NCI-H748 treated with DMSO at 0.1 percent for 48 hours (cell line): ENCODE measurements at places on chromosomes 2 and 18.

- DNase-seq: no peak
Observed at GRCh38 chr2:37809931-37810570, 115.0 kb upstream of the RMDN2 start.

- no peak for DNase-seq
Observed at GRCh38 chr2:18476484-18476883, 84.0 kb downstream of the RDH14 start.

DNA sequence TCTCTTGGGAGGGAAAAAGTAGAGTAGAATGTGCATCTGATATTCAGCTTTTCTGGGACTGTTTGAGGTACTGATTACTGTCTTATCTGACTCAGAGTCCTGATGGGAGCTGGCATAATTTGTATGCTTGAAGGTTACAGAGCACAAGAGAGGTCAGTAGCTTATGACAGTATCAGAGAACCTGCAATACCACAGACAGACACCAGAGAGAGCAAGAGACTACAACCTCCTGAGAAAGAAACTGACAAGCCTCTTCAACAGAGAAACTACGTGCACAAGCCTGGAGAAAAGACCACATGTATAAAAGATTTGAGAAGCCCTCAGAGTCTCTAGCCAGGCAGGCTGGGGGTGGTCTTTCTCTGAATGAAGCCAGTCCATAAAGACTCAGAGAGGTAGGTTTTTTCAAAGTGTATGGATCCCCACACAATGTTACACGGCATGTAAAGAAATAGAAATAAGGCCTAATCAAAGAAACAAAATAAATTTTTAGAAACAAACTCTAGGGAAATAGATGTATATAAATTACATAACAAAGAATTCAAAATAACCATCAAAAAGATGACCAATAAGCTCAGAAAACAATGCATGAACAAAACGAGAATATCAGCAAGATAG is 568.3 kb downstream of the LRRTM4 start:
- DNase-seq: peak; percentile 59

DNA sequence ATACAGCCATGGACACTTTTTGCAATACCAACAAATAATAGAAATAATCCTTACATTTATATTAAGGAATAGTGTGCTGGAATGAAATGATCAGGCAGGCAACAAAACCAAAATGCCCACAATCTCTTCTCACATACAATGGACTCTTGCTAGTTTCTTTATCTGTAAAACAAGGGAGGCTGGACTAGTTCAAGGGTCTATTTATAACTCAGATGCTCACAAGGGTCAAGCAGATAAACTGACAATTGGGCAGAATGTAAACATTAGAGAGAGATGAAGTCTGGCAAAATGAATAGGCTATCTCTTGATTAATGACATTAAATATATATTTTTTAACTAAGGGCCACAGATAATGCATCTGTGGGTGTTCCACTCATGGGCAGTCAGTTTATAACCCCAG is 11.4 kb downstream of the PPIL3 start:
- no peak for DNase-seq

DNA sequence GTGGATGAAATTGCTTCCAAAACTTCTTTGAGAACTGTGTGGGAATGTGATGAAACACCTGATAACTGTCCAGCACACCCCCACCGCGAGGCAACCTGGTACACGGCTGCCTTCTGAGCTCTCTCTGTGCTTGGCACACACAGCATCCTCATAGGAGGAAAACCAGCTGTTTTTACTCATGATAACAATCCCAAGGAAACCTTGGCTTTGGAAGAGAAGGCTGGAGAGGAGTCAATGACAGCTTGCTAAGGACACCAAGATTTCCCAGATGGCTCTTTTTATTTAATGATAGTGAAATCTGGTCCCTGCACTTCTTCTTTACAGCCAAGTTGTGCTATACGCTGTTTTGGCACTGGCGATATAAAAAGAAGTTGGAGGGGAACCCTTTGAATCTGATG is 232.5 kb upstream of the FN1 start:
- no peak for DNase-seq

DNA sequence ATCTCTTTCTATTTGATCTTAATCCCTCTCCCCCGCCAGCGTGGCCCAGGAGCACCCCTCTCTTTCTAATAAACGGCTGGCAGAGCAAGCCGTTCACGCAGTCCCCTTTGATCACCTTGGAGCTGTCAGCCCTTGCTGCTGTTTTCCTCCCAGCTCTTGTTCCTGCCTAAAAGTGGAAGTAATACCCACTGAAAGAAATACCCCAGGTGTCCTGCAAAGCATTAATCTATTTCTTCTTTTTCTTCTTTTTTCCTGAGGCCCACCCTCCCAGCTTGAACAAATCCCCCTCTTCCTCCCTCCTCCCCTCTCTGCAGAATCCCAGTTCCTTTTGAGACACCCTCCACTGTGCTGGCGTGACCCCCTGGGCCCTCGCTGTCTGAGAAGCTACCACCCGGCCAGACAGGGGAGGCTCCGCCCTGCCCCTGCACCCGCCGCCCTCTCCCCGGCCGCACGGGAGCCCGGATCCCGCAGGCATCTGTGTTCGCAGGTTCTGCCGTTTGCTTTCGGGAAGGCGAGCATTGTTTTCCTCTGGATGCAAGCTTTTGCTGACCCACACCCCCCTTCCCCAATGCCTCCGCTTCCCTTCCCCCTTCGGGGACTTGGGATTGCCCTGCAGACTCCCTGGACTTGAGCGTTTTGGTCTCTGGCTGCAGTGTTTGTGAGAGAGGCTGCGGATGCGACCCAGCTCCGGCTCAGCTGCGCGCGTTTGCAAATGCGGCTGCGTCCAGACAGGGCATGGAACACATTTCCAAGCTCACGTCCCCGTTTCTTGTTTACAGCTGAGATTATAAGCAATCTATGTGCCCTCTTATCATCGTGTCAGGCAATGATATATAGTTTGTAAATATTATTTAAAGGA is 631.5 kb downstream of the NYAP2 start:
- DNase-seq: peak; percentile 51
